Activated CD4-positive, alpha-beta T cell treated with anti-CD3 and anti-CD28 coated beads, Interleukin-2, amount 50 U/mL, for 24 hours (primary cell): ENCODE measurements at places on chromosomes 6 and 20.

DNA sequence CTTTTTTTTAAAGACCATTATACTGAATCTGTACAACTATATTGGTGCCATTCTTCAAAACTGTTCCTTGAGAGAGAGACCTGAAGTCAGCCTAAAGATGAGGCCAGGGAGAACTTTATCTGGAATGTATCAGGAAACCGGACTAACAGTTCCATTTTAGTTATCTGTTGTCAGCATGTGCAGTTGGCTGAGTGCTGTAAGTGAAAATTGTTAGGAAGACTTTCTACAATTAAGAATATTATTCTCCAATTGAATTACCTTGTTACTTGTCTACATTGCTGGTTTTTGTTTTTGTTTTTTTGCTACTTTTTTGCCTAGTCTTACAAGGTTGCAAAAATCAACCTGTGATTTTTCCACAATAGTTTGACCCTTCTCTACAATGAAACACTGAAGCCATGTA, 7.5 kb downstream of the CEP57L1 start:
- no peak for DNase-seq

DNA sequence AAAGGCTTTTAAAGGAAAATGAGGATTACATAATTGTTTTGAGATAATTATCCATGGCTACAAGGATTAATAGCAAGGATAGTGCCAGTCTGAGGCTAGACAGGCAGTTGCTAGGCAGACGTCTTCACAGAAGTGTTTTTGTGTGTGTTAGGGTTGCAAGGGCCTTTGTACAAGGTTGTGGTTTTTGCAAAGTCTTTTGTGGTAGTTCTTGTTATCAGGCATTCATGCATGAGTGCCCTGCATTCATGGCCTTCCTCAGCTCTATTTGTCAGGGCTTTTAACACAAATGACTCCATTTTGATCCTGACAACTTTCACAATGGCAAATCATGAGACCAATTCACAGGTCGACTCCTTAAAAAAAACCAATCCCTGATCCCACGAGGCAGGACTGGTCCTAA, 68.1 kb upstream of the TXNDC5 start:
- no peak for DNase-seq

DNA sequence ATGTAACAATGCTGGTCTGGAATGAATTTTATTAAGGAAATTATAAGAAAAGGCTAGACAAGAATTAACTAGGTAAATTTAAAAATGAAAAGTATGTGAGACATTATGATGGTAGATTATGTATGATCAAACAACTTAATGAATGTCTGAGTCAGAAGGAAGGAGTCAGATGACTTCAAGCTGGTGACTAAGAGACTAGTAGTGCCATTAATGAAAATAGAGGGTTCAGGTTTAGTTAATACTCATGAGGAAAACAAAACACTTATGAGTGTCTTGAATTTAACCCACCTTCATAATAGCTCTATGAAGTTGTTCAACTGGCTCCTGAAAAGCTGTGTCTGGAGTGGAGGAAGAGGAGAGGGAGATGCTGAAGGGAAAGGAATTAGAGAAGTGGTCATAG, 256.3 kb downstream of the ADGRB3 start:
- no peak for DNase-seq

DNA sequence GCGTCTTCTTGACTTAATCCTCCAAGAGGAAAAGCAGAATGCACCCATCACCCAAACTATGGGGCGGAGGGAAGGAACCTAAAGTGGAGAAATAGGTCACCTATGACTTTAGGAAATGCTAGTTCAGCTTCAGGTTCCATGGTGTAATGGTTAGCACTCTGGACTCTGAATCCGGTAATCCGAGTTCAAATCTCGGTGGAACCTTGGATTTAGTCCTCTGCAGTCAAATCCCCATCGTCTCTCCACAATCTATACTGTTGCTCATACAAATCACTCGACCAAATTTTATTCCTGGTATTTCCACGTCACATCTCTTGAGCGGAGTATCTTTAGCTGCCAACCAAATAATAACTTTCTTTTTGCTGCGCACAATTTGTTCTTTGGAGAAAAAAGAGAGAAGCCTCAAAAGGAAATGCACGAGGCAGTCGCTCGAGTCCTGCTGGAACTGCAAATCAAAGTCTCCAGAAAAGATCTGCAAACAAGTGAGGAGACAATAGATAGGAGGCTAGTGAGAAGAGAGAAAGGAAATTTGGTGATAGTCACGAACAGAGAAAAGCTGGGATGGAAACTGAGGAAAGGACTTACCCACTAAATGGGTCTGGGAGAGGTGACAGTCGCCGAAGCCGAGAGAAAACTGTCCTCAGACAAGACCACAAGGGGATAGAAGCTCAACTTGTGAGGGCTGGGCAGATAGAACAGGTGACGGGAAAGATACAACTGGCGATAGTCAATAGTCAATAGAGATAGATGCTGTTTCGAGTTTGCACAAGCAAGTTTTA, 16.6 kb downstream of the POM121L2 start:
- no peak for DNase-seq

- no peak for DNase-seq
Measured at GRCh38 chr6:167712731-167713475, 113.8 kb upstream of the AFDN start.
